ENCODE measurements at places on chromosomes 2 and 18.

GRCh38 chr2:142061733-142062132, 69.1 kb downstream of the LRP1B start:
- DNase-seq = no peak

GRCh38 chr2:167420211-167420610, 531.9 kb downstream of the XIRP2 start:
- DNase-seq = no peak

DNA sequence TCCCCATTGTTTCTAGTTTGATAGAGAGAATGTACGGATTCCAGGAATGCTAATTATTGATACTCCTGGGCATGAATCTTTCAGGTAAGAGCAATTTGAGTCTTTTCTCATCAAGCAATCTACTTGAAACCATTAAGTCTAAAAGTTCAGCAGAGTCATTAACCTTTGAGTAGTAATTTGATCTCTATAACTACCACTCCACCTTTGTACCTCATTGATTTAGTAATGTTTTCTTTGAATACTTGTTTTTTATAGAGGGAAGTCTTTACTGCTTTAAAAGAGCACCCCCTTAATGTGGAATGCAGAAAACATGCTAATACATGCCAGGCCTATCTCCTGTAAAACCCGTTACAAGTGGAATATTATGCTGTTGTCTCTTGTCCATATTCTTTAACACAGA, 45.0 kb downstream of the EIF5B start:
- no peak for DNase-seq

- DNase-seq = no peak
These were observed 872 bp downstream of the DSG2 start for GRCh38 chr18:31498574-31499524.

DNA sequence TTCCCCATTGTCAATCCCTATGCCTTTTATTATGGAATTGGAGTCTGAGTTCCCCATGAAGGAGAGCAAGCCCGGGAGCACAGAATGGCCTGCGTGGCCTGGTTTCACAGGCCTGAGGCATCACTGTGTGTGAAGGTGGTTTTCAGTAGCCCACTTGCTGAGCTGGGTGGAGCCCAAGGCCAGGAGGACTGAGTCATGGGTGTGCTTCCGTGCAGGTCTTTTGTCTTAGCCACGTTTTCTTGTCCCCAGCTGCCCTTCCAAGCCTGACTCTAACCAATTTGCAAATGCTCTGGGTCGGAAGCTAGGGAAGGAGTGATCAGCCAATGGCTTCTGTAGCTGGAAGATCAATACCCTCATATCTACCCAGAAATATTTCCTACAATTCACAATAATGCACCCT, 119.2 kb downstream of the MAPK4 start:
- no peak for DNase-seq

DNA sequence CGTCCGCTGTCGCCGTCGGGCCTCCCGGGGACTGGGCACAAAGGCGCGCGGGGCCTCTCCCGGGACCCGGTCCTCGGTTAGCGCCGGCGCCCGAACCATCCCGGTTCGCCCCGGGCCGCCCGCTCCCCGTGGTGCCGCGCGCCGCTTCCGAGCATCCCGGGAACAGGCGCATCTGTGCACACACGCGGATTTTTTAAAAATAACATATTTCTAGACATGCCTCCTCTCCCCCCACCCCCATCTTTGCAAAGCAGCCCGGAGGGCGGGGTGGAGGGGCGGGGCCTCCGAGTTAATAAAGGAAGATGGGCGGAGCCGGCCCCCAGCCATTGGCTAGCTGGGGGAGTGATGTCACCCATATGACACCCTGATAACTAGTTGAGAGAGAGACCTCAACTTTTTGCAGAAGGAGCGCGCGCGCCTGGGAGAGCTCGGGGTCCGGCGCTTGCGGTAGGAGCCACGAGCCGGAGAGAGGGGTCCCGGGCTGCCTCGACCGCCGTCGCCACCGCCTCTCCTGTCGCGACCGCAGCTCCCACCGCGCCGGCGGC, at the start of gene SOX11:
Gene SOX11, plus strand, starts transcription at position 400 of the 545 bp plus-strand sequence. CDS start 338 bp downstream, outside the sequence.
- DNase-seq = peak; percentile 76
